GM23248 (cell line): ENCODE measurements at places on chromosomes 5 and 9. TPM values are rescaled to one million over a fixed set of nuclear protein-coding genes. Genes with fewer than 3 reads are reported as not detected.

- peak; percentile 69 for DNase-seq
Measured at GRCh38 chr5:67095346-67096171, 101.0 kb downstream of the CD180 start.

DNA sequence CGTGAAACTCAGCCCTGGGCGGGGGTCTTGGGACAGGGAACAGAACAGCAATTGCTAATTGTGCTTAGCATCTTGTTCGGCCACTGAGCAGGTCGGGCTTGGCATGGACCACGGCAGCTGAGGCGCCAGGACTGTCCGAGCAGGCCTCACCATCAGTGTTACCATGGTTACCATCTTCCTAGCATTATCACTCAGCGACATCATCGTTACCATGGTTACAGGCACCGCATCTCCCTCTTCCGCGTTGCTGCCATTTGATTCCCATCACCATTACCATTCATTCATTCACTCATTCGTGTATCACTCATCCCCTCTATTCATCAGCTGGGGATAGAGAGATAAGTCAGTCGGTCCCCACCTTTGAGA is 81.0 kb upstream of the ZBTB43 start:
- no peak for DNase-seq

DNA sequence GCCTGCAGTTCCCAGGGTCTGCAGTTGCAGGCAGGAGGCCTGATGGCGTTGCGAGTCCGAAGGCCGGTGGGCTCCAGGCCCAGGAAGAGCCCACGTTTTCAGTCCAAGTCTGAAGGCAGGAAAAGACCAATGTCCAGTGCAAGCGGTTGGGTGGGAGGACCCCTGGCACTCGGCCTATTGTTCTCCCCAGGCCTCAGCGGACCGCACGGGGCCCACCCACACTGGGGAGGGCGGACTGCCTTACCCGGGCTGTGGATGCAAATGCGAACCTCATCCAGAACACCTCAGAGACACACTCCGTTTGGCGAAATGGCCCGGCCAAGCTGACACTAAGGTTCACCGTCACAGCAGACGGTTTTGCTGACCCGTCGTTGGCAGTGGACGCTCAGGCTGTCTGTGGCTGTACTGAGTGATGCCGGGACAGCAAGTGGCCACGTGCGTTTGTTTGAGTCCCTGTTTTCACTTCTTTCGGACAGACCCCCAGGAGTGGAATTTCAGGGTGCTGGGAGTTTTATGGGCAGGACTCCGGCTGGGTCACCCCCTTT is 10.2 kb upstream of the SEC16A start:
- no peak for DNase-seq

GRCh38 chr5:179343021-179343718 is 2.1 kb downstream of the ADAMTS2 start:
- DNase-seq, result peak; percentile 41

GRCh38 chr5:87110721-87111120 is 157.0 kb upstream of the RASA1 start:
- no peak for DNase-seq

DNA sequence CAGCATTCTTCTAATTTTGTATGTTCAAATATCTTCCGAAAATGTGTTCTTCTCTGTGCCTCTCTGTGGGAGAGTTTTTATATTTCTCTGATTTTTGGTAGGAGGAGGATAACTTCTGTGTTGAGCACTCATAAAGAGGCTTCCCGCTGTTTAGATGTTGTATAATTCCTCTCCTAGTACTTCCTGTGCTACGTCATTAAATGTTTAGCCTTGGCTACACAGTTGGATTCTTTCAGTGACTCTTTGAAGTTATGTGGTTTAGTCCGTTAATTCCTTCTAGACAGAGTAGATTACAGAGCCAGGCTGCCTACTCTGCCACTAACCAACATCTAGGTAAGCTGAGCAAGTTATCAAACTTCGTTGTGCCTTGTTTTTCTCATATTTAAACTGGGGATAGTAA is 302.6 kb downstream of the OSTF1 start:
- no peak for DNase-seq

GRCh38 chr5:68041293-68041692 is 174.3 kb upstream of the PIK3R1 start:
- no peak for DNase-seq

DNA sequence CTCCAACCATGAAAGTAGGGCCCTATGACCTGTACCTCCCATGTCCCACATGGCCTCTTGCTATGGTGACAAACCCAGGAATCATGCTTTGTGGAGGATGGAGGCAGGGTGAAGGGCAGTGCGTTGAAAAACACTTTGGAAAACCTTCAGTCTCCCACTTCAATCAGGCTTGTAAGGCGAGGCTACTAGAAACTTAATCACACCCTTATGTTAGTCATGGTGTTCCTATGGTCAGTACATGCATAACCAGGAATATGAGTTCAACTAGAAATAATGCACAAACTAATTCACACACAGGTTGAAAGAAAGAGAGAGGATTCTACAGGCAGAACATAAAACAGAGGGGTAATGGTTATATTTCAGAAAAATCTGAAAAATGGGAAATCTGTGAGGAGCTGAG is 601.1 kb downstream of the KCTD16 start:
- no peak for DNase-seq

DNA sequence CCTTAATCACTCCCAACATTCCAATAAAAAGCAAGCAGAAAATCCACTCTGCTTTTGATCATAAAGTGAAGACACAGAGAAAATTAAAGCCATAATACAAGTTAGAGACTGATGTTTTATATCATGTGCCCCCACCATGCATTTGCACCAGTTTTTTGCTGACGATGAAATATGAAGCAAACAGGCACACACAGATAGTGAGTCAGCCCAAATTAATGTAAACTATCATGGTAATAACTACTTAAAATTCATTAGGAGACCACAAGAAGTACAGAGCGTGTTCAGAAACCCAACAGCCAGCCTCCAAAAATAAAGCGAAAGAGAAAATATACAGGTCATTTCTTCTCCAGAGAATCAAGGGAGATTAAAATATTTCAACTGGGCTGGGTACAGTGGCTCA is 46.4 kb upstream of the KDM4C start:
- peak; percentile 24 for DNase-seq

GRCh38 chr9:86644675-86645034 is 290.4 kb upstream of the TUT7 start:
- no peak for DNase-seq

ASS1 gene
- total RNA-seq, result 182 and 216 TPM in 2 replicates

TAF11L5 gene
- not detected in 2 replicates for total RNA-seq

MTX3 gene
- 18.4 and 24.2 TPM in 2 replicates for total RNA-seq

EGFLAM gene
- total RNA-seq, result not detected in 2 replicates

ACTL7B gene
- total RNA-seq, result not detected in 2 replicates

C5 gene
- total RNA-seq, result 1.6 and 2.4 TPM in 2 replicates

IFNA2 gene
- total RNA-seq, result not detected in 2 replicates

FXN gene
- 1.0 and 5.6 TPM in 2 replicates for total RNA-seq

SV2C gene
- total RNA-seq, result not detected in 2 replicates

ZNF366 gene
- not detected in 2 replicates for total RNA-seq

CNTNAP3 gene
- total RNA-seq, result not detected in 2 replicates

SLC6A3 gene
- not detected in 2 replicates for total RNA-seq

TMEM38B gene
- total RNA-seq, result 9.1 and 10.0 TPM in 2 replicates

MAMDC2 gene
- not detected in 2 replicates for total RNA-seq

LOX gene
- total RNA-seq, result 418 and 440 TPM in 2 replicates
